ENCODE measurements at places on chromosomes 12 and 14. TPM values are rescaled to one million over a fixed set of nuclear protein-coding genes. Genes with fewer than 3 reads are reported as not detected.

GRCh38 chr14:103330536-103330935 is 3.5 kb upstream of the EIF5 start:
- DNase-seq = no peak

GRCh38 chr14:73359445-73359844 is 98.9 kb downstream of the NUMB start:
- DNase-seq = no peak

Gene POTEG
- not detected for total RNA-seq

DNA sequence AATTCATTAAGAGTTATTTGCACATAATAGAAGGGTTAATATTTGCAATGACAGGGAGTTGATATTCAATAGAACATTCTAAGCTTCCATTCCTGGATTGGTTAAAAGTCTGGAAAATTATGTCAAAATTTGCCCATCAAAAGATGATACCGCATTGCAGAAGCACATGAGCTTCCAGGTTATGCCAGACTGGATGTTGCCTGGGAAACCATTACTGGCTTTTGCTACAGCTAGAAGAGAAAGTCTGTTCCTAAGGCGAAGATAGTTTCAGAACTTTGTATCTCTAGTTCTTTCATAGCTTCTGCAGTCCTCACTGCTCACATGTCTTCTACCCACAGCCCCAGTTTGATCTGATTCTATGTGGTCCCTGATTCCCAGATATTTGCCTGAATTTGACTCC is 122.4 kb upstream of the AMIGO2 start:
- no peak for DNase-seq
